Muscle of leg (tissue), 16 donors: ENCODE measurements at places on chromosomes 1 and 21.
A peak's percentile ranks its signal among the peaks of the same experiment; 100 is the strongest.

GRCh38 chr1:230084408-230085177 lies 17.6 kb downstream of the GALNT2 start:
- DNase-seq = no peak

- DNase-seq = no peak
These were observed 73.9 kb upstream of the HAO2 start for GRCh38 chr1:119294722-119295121.

- DNase-seq = no peak
These were observed 50.1 kb downstream of the KLHDC7A start for GRCh38 chr1:18530587-18531502.

DNA sequence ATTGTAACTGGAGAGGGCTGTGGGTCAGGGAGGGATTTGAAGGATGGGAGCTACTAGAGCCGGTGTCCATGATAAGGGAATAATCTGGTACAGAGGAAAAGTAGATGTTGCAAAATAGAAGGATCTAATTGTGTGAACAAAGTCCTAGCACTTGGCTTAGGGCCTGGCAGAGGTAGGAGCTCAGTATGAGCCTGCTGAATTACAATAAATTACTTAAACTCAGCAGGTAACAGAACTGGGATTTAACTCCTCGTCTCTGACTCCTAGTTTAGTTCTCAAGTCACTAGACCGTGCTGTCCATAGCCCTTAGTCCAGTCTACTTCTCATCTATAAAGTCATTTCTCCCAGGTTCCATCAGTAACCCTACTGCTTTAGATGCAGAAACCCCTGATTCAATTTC lies 120.2 kb downstream of the LRRC53 start:
- DNase-seq = no peak

- DNase-seq = peak; percentile 39
These were observed 829 bp downstream of the ADAR start for GRCh38 chr1:154607106-154607608.

DNA sequence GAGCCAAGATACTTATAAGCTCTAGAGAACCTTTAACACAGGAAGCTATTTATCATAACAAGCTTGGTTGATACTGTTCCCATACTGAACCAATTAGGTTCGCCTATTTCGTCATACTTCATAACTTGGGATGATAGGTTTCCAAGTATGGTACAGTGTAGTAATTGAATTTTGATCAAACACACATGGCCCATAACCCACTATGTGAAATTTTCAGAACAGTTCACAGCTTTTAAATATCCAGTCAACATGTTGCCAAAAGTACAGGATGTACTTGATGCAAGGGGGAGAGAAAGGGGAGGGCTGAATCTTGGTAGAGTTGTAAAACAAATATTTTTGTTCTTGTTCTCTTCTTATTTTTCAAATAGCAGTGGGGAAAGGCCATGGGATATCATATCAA lies 86.6 kb downstream of the TM2D1 start:
- peak; percentile 98 for DNase-seq

GRCh38 chr21:42798106-42798505 lies 81.2 kb downstream of the WDR4 start:
- DNase-seq = no peak

- DNase-seq = no peak
These were observed 82.4 kb downstream of the ZMYM4 start for GRCh38 chr1:35350872-35351271.

- no peak for DNase-seq
These were observed 227.8 kb downstream of the HHAT start for GRCh38 chr1:210556475-210556874.

GRCh38 chr1:240691501-240691900 lies 79.5 kb upstream of the GREM2 start:
- no peak for DNase-seq

- DNase-seq = peak; percentile 9
These were observed 286.3 kb upstream of the LYPLAL1 start for GRCh38 chr1:218887141-218887925.

- DNase-seq = peak; percentile 57
These were observed 341.3 kb downstream of the USP25 start for GRCh38 chr21:16071092-16071491.

- DNase-seq = peak; percentile 84
These were observed 24.8 kb upstream of the THEM4 start for GRCh38 chr1:151934048-151934493.

- DNase-seq = no peak
These were observed 417.7 kb downstream of the PRDM2 start for GRCh38 chr1:14117700-14118099.

GRCh38 chr1:116508984-116509980 lies 61.5 kb downstream of the CD58 start:
- DNase-seq = no peak

DNA sequence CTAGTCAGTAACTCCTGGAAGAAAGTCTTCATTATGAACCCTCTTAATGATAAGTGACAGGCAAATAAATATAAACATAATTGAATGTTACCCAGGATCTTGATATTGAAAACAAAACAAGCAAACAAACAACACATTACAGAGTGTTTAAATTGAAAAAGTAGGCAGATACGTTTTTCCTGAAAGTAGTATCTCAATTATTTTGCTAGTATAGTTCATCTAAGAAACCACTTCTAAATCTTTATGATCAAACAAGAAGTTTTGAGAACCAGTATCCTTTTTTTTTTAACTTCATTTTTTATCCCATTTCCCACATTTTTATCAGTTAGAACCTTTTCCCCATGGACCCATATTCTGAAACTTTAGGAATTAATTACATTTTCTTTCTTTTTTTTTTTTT lies 3.7 kb upstream of the WDR47 start:
- no peak for DNase-seq

GRCh38 chr1:54403405-54403804 lies 2.8 kb downstream of the SSBP3 start:
- DNase-seq = no peak

DNA sequence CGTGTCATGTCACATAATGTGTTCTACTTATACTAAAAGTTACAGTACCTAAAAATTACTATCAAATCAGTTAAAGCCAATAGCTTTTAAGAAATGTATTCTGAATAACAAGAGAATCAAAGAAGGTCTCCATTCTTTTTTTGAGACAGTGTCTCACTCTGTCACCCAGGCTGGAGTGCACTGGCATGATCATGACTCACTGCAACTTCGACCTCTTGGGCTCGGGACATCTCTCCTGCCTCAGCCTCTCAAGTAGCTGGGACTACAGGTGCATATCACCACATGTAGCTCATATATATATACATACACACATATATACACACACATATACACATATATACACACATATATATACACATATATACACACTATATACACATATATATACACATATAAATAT lies 20.1 kb downstream of the COP1 start:
- DNase-seq = no peak

GRCh38 chr21:43771698-43772424 lies 4.2 kb downstream of the CSTB start:
- no peak for DNase-seq

- no peak for DNase-seq
These were observed 76.8 kb upstream of the ZNF678 start for GRCh38 chr1:227486559-227486958.

- no peak for DNase-seq
These were observed 225.3 kb downstream of the TGFB2 start for GRCh38 chr1:218570456-218570855.

- DNase-seq = peak; percentile 68
These were observed 11.5 kb downstream of the TRIM46 start for GRCh38 chr1:155184835-155185782.

DNA sequence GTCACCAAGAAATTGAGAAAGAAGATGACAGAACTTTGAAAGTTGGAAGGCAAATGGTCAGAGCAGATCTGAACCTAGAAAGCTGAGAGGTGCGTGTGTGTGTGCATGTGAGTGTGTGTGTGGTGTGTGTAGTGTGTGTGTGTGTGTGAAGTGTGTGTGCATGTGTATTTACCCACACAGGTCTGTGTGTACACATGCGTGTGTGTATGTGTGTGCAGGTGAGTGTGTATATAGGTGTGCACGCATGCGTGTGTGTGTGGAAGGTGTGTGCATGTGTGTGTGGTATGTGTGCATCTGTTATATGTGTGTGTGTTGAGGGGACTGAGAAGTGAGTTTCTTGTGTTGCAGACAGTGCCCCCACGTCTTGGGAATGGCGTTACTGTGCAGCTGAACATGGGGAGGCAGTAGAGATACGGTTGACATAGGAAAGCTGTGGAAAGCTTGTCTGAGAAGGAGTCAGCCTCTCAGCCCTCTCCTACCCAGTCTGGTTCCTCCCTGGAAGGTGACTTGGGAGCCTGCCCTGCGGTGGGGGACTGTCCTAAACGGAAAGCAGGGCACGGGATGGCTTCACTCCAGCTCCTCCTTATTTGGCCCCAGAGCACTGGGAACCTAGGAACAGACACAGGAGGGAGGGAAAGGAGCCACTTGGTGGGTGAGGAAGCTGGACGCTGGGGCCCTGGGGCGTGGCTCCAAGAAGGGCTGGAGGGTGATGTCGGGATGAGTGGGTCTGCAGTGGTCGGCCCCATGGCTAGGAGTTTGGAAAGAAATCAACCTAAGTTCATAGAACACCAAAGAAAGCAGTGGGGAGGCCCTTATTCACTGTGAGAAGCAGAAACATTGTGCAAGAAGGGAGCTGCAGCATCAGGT lies 97.2 kb downstream of the PCBP3 start:
- DNase-seq = no peak

DNA sequence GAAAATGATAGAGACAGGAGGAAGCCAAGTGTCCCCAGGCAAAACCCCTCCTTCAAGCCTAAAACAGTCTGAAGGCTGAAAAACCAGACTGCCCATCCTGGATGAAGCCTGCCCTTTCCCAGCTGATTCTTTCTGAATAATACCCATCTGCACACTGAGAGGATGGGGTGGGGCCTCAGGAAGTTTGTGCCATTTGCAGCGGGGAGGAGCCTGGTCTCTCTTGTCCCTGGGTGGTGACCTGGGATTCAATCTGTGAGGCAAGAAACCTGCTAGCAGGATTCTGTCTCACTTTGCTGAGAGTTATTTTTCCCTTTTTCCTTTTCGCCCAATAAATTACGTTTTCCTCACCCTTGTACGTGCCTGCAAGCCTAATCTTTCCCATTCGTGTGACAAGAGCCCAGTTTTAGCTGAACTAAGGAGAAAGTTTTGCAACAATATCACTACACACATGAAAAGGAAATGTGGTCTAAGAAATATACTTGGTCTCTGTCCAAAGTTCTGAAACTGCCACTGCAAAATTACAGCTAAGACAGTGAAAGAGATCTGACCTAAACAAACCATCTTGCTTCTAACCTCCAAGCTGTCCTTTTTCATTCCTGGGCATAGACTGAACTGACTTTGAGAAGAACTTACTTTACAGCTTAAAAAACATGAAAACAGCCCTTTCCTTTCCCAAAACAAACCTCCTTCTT lies 105.0 kb downstream of the COP1 start:
- DNase-seq = no peak

- no peak for DNase-seq
These were observed 10.7 kb downstream of the TMEM81 start for GRCh38 chr1:205073511-205073910.

DNA sequence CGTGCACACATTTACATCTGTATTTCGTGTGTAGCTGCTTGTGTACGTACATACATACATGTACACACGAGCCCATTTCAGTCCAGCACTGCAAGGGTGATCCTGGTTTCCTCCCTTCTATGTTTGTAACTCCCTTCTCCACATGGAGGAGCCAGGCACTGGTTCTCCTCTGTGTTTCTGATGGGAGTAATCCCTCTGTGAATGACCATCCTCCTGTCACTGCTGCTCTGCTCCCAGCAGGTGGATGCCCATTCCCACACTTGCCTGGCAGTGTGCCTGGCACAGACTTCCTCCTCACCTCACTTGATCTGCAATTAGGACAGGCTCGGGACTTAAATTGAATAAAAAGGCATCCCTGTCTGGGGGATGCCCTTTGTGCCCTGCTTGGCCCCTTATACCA lies 37.1 kb downstream of the TRAPPC10 start:
- no peak for DNase-seq

- DNase-seq = peak; percentile 46
These were observed 39.4 kb upstream of the VTCN1 start for GRCh38 chr1:117250061-117250606.

GRCh38 chr1:1300352-1300739 lies 7.4 kb downstream of the ACAP3 start:
- DNase-seq = no peak

- DNase-seq = peak; percentile 89
These were observed 64.1 kb upstream of the TBX15 start for GRCh38 chr1:119052267-119052666.

DNA sequence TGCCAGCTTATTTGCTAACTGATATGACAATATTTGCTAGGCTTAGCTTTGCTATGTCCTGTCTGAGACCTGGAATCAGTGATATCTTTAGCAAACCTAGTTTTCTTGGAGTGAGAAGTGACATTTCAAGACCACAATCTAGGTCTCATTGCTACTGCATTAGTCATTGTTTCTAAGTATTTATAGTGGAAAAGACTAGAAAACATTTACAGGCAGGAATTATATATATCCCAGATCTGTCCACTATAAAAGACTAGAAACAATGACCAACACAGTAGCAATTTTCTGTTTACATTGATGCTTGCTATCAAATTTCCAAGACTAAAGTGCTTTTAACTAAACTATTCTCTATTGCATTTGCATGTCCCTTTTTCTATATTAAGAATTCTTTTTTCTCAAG lies 5.0 kb upstream of the RGS18 start:
- DNase-seq = no peak

GRCh38 chr1:173545688-173546087 lies 57.2 kb downstream of the SLC9C2 start:
- DNase-seq = no peak

DNA sequence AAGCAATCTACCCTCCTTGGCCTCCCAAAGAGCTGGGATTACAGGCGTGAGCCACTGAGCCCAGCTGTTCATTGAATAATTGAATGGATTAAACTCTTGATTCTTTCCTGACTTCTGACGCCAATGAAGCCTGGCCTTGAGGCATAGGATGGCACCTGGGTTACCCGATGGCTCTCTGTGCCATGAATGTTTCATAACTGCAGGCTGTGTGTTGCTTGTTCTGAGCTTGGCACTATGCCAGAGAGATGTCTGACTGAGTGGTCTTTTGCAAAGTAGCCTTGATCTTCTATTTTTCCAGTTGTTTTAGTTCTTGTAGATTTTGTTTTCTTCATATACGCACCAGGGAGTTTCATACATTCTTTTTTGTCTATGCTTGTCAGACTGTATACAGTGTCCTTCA lies 38.5 kb upstream of the AK4 start:
- peak; percentile 8 for DNase-seq

- no peak for DNase-seq
These were observed 49.2 kb upstream of the ATP5PO start for GRCh38 chr21:33964706-33965325.

DNA sequence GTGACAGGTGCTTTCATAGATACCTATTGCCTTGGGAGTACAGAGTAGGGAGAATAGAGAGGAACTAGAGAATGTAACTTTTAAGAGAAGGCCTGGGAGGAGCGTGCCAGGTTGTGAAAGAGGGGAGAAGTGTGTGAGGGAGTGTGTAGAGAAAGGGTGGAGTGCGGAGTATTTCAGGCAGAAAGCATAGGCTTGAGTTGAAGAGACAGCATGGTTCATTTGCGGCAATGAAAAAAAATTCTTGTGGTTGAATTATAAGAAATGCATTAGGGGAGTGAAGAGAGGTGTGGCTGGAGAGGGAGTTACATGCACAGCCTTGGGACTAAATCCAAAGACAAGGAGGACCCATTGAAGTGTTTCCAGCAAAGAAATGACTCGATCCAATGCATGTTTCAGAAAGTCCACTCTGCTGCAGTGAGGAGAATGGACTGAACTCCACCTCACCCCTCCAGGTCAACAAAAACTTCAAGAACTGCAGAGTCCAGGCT lies 81.7 kb upstream of the ADAM30 start:
- DNase-seq = no peak

- DNase-seq = no peak
These were observed 223.1 kb downstream of the KCNT2 start for GRCh38 chr1:196385109-196385508.
